ENCODE measurements at places on chromosomes 1 and 21.

- no peak for DNase-seq
Observed at GRCh38 chr1:94345148-94345721, 73.0 kb upstream of the ABCD3 start.

GRCh38 chr1:58884706-58885661, 101.1 kb upstream of the JUN start:
- no peak for DNase-seq

- DNase-seq: no peak
Observed at GRCh38 chr1:153543736-153544135, 1.9 kb downstream of the S100A4 start.

DNA sequence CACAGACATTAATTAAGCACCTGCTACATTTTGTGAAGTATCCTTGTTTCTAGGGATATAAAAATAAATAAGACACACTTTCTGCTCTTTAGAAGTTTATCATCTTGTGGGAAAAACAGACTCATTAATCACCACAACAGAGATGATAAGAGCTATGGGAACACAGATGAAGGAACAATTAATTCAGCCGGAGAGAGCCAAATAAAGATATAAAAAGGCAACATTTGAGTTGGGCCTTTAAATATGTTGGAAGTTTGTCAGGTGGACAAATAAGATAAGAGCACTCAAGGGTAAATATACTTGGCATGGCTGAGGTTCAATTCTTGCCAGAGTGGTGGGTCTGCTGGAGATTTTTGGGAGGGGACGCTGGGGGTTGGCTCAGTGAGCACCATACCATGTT, 34.2 kb upstream of the VTCN1 start:
- no peak for DNase-seq

GRCh38 chr1:157773493-157774350, 3.2 kb downstream of the FCRL2 start:
- no peak for DNase-seq

Data from pulmonary artery endothelial cell (primary cell).